ENCODE measurements at places on chromosomes 4 and X.

- DNase-seq: peak; percentile 20
Observed at GRCh38 chrX:129606918-129607317, 47.8 kb downstream of the APLN start.

DNA sequence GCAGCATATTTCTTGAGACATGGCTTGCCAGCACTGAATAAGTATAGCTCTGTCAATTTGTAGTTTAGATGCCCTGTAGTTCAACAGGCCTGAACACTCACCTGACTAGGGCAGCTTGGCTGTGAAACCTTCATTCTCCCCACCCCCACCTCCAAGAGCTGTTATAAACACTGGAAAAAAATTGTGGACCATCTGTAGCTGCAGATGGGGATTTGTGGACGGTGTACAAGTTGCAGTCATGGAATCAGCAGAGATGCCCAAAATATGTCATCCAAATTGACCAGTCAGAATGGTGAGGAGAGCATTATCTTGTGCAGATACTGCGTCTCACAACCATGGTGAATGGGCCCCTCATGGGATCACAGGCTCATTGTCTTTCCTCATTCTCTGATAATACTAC lies 76.2 kb upstream of the PAQR3 start:
- DNase-seq: no peak

DNA sequence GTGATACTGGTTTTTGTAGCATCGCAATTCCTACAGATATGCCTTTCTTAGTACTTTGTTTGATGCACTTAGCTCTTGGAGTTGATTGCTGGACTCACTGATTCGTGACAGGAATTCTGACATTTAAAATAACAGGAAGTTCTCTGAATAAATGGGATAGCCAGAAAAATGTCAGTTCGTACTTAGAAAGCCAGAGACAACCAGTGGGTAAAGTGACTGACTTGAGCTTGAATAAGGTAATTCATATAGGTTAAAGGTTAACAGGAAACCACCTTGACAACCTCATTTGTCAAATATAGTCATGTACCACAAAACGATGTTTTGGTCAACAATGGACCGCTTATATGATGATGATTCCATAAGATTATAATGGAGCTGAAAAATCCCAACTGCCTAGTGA lies 181.4 kb downstream of the RPA4 start:
- no peak for DNase-seq

DNA sequence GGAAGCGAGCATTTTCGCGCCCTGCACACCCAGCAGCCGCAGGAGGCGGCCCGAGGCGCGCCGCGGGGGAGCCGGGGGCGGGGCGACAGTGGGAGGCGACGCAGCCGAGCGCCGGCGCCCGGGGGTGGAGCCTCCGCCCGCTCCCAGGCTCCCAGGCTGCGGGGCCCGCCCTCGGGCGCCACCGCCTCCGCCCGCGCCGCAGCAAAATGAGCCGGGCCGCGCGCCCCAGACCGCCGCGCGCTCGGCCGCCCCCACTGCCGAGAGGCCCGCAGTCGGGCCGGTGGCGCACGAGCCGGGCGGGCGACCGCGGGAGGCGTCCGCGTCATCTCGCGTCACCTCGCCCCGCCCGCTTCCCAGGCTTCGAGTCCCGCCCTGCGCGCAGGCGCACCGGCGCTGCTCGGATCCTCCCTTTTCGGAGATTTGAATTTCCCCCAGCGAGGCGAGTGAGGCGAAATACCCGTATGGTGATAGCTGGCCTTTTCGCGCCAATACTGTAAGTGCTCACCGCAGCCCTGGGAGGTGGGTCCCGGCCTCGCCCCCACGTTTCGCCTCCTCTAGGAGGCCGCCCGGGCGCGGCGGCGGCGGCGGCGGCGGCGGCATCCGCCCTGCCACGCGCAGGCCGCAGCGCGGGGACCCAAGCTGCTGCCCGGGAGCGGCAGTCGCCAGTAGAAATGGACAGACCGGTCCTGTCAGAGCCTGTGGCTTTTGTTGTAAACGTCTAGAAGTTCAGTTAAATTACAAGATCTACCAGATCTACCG lies at the start of gene TMEM187:
TMEM187 (plus strand) TSS at position 387 of the 759 bp plus-strand sequence. CDS start 9,309 bp downstream, outside the sequence.
- DNase-seq: peak; percentile 87

DNA sequence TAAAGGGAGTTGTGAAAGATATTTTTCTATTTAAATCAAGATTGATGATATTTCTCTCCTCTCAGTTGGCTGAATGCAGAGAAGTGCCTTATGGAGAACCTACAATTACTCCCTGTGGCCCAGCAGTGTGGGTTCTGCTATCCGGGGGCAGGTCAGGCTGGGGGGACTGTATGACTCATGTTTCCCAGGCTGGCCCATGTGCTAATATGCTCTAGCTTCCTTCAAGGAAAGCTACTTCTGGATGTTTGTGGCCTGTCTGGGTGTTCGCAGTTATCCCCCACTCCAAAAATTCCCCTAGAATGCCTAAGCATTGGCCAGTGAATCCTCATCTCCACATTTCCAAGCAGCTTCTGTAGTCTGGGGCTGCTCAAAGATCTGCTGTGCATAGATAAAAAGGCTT lies 58.9 kb upstream of the SPP1 start:
- no peak for DNase-seq

Data from stimulated activated CD8-positive, alpha-beta memory T cell treated with anti-CD3 and anti-CD28 coated beads, Interleukin-2, amount 100 ng/mL, for 48 hours (primary cell).